ENCODE measurements at places on chromosomes 3 and 15.

DNA sequence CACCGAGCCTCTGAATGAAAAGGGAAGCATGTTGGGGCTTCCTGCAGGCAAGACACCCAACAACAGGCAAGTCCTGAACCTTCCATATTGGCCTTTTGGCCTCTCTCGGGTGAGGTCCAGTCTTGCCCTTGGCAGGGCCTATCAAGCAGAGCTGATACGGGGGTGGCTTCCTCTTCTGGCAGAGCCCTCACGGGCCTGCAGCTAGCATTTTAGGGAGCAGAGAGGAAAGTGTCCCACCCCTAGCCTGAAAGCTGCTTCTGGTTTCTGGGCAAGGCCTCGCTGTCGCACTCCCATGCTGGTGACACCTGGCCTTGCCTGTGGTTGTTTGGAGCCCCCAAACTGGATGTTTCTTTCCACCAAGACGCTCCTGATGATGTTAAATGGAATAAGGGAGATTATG lies 31.8 kb upstream of the CTSH start:
- DNase-seq = no peak

DNA sequence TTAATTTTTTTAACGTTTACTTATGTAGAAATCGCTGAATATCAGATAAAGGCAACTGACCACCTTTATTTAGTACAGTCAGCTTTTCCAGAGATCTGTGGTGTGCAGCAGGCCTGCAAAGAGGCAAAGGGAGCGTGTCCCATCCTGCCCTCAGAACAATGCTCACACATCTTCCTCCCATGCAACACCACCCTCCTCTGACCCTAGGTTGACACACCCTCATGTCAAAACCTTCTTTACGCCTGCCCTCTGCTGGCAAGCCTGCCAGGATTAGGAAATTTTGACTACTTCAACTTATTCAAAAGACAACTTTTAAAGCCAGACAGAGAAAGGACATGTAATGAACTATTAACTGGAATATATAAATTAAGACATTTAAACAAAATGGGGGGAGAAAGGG lies 513.7 kb downstream of the FOXP1 start:
- DNase-seq = peak; percentile 27

DNA sequence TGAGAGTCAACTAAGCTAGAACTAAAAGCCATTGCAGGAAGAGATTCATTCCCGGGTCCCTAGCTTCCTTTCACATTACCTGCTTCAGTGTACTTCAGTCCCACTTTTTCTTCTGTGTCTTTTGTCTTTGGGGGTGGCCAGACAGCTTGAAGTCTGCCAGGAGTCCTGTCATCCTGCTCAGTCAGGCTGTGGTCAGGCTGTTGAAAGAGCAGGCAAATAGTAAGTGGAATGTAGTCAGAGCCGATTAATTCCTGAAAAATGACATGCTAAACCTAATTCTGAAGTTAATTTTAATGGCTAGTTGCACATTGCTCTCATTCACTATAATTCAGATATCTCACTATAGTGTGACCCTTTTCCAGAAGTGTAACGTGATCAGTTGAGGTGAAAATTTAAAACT lies 129.6 kb downstream of the FMN1 start:
- no peak for DNase-seq

DNA sequence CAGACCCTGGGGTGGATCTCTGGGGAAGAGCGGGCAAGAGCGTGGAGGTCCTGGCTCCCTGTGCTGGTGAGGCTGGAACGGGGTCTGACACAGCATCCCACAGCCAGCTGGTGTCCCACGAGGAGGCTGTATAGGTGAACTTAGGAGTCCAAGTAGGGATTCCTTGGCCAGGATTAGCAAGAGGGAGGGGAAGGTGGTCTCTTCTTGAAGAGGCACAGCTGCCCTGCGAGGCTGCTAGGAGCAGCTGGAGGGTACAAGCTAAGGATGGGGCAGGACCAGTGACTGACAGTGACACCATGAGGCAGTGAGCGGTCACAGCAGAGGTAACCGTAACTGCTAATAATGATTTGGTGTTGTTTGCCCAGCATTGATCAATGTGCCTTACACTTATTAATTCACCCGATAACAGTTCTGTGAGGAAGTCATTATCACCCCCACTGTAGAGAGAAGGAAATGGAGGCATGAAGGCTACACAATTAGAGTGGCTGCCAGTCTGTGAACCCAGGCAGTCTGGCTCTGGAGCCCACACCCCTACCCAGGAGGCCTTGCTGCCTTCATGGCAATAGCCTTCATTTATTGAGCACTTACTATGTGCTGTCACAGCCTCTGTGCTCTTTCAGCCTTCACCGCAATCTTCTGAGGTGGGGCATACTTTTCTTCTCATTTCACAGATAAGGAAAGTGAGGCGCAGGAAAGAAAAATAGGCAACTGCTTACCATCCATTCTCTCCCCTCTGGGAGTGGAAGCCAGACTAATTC lies 59.4 kb downstream of the TMEM44 start:
- DNase-seq = no peak

DNA sequence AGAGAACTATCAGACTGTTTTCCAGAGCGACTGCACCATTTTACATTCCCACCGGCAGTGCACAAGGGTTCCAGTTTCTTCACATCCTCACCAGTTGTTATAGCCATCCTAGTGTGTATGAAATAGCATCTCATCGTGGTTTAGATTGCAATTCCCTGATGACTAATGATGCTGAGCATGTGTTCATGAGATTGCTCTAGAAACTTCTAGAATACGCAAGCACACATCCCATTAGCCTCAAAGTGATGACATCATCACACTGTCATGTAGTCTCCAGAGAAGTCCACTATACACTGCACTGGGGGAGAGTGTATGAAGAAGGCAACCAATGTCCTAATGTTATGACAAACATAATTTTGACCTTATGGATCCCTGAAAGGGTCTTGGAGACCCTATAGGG lies 30.1 kb downstream of the FBLN2 start:
- no peak for DNase-seq

DNA sequence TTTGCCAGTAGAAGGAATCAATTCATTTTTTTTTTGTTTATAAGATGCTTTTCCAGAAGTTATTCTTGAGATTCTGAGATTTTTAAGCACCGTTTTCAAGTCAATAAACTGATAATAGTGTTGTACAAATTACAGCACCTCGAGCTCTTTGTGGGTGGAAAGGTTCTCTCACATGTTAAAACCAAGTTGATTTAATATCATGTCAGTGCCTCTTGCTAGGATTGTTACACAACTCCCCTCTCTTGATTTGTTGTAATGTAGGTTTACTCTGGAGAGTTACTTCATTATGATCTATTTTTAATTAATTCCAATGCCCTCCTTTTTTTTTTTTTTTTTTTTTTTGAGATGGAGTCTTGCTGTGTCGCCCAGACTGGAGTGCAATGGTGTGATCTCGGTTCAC lies 25.8 kb upstream of the UBXN7 start:
- DNase-seq = no peak

Data from neuronal stem cell (in vitro differentiated cells).